NCI-H1436 treated with DMSO at 0.1 percent for 48 hours (cell line): ENCODE measurements at places on chromosomes 3 and 15.

- DNase-seq = no peak
Observed at GRCh38 chr3:10778492-10779292, 37.3 kb upstream of the SLC6A11 start.

DNA sequence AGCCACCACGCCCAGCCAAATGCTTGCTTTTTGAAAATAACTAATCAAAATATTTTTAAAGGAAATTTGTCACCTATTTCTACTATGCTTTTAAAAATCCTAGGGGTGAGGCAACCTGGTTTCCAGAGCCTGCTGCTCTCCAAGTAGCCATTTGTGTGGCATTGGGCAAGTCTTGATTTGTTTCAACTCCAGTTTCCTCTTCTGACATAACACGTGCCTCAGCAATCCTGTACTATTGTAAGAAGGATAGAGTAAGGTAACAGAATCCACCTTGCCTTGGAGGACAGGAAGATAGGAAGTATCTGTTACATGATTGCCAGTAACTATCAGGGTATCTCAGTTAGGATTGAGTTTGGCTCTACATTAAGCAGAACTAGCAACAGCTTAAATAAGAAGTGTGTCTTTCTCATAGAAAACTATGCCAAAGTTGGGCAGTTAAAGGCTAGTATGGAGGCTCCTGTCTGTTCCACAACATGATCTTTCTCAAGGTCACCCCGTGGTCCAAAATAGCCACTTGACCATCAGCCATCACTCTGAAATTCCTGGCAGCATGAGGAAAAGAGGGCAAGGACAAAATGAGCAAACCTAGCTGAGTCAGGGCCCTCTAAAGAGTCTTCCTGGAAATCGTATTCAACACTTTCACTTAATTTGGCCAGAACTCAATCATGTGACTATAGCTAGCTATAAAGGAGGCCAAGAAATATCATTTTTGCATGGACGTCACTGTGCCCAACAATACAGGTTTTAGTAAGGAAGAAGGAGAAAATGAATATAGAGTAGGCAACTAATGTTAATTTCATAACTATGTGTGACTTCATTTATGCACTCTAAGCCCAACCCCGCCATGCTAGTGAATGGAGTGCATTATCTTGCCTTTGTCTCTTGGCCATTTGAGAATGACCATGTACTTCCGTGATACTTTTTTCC is 66.1 kb downstream of the HMG20A start:
- DNase-seq = no peak

DNA sequence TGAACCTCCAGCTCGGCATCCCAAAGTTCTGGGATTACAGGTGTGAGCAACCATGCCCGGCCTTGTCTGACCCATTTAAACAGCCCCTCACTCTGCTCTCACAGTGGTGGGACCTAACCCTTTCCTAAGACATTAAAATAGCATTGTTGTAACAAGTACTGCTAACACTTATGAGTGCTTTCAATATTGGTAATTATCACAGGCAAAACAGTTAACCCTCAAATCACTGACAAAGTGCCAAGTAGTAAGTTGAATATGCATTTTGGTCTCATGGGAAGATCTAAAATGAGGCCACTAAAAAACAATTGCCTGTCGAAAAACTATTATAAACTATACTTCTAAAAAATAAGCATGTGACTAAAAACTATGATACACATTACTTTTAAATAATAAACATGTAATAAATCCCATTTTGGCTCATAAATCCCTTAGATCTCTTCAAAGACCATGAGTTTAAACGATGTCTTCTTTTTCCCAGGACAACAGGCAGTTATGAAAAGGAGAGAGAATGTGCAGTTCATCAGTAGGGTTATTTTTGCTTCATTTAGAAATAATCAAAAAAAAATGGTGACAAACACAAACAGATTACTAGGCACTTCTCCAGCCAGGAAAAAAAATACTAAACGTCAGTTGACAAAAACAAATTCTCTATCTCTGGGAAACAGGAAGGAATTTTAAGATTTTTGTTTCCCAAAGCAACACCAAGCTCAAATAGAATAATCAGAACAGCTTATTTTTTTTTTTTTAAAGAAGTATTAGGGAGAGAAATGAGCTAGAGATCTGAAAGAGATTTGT is 95.4 kb downstream of the RFTN1 start:
- no peak for DNase-seq

GRCh38 chr3:177641206-177641605 is 443.9 kb upstream of the TBL1XR1 start:
- DNase-seq = no peak

DNA sequence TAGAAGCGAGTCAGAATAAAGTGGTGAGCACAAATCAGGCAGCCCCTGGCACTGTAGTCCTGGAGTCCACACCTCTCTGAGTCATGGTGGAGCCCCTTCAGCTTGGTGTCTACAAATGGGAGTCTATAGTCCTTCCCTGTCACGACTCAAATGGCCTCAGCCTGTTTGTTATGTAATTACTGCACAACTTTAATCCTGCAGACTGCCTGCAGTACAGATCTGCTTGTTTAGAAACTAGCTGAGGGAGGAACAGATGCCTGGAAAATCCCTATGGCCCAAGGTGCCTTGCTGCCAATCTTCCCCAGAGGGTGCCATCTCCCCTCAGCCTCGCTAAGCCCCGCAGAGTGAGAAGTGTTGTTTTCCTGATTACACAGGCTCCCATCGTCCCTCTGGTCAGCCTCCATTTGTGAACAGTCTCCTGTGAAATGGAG is 3.9 kb upstream of the CXCR6 start:
- no peak for DNase-seq

GRCh38 chr15:64068133-64068532 is 21.8 kb upstream of the DAPK2 start:
- DNase-seq = no peak

DNA sequence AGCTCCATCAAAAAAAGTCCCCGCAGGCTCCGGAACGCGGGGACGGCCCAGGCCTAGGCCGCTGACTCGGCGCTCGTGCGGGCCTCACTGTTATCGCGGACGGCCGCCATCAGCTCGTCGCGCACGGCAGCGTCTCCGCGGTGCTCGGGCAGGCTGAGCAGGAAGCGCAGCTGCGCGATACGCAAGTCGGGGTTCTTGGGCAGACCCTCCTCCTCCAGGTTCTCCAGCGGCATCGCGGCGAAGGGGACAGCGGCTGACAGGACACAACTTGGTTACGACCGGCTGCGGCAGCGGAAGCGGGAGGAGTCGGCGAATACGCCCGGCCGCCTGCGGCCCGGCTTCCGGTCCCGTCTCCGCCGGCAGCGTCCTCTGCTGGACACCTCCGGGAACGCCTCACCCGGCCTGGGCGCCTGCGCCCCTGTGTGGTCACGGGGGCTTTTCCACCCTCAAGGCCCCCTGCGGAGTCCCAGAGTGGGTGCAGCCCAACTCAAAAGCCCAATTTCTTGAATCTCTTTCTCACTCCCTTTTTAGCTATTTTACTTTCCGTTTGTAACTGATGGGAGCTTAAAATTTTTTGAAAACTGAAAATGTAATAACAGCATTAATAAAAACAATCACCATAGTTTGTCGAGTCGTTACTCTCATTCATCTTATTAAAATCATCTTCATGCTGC is at the start of gene PSMD6:
Gene PSMD6 (minus strand): TSS at position 308 of the 674 bp plus-strand sequence. CDS start 75 bp downstream, at position 233.
- no peak for DNase-seq

DNA sequence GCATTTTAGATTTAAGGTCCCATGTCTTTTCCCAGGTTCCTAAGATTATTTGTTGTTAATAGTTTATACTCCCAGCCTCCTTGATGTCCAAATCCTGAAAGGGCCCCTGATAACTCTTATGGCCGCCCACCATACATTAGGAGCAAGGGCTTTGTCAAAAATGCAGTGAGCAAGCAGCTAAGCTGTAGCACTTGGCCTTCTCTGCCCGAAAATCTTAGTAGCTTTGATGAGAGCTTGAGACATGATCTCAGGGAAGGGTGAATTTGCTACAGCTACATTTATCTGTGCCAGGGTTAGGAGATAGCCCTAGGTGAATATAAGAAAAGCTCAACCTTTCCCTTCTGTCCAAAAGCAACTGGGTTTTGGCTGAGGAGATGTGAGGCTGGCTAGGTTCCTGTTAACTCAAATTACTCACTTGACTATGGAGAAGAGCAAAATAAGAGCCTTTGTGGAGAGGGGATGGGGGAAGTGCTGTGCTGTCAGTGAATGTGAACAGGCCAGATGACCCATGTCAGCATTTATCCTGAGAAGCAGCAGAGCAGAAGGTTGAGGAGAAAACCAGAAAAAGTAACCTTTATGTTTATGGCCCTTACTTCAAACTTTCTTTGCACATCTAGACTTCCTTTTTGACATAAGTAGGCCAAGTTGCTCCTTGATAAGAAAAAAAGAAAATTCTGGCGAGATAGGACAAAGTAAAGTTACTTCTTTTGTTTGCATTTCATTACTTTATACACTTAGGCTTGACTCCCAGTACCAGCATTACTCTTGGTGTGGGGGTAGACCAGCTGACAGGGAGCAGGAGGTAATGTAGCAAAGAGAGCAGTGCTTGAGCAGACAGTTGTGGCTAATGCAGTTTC is 21.1 kb downstream of the MAPK6 start:
- no peak for DNase-seq

DNA sequence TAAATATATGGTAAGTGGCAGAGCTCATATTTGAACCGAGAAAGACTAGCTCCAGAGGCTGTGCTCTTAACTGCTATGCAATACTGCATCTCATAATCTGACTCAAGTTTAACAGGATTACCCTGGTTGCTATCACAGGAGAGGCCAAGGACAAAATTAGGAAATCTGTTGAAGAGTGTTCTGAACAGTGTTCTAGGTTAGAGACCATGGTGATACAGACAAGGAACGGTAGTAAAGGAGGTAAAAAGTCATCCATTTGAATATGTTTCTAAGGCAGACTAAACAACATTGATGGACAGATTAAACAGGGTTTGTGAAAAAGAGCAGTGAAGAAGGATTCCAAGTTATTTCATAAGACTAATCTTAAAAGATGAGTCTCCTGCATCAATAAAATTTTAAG is 22.1 kb downstream of the PLOD2 start:
- DNase-seq = no peak

DNA sequence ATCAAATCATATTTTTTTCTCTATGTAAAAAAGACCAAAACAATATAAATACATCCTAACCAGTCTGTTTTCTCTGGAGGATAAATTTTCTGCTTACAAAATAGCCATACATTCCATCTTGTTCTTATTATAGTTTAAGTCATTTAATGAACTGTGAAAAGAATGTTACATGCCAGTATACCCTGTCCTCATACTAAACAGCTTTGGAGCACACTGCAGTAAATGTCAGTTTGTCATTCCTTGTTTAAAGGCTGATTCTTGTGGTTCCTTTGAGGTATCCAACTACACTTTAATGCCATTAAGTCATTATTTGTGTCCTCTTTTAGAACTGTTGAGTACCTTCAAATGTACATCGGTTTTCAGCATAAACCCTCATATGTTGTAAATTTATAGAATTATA is 52.7 kb upstream of the DCBLD2 start:
- DNase-seq = no peak

GRCh38 chr15:67146875-67147381 is 81.5 kb downstream of the SMAD3 start:
- no peak for DNase-seq

GRCh38 chr3:134485718-134486576 is at the start of the genes ANAPC13 and CEP63:
TSS of gene ANAPC13 (minus strand) at chr3:134485985. CDS start at chr3:134482904, 3,081 bp downstream.
TSS of gene CEP63 (plus strand) at chr3:134486057. CDS start at chr3:134495321, 9,264 bp downstream.
- peak; percentile 97 for DNase-seq

- no peak for DNase-seq
Observed at GRCh38 chr3:37988931-37989525, 1.6 kb upstream of the VILL start.

DNA sequence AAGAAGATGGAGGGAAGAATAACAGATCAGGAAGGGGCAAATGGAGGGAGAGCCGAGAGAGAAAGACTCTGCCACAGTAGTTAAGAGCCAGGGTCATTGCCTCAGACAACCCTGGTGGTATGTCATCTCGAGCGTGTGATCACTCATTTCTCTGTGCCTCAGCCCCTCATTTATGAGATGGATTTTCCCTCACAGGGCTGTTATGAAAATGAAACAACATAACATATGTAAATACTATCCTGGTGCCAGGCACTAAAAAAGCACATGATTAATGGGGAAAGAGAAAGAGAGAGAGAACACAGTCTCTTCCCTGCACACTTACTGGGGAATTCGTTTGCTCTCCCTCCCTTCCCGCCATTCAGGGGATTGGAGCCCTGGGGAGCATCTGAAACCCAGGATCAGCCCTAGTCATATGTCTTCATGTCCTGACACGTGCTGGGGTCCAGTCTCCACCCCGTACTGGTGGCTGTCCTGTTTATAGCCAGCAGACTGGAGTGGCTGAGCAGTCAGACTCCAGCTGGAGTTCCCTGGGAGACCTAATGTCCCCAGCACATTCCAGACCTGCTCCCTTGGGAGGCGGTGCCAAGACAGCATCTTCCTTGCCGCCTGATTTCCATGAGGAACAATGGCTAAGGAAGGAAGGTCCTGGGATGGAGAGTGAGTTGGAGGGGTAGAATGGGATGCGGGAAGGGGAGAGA is 14.7 kb upstream of the AMOTL2 start:
- no peak for DNase-seq

GRCh38 chr15:91694131-91694830 is 159.2 kb upstream of the SLCO3A1 start:
- DNase-seq = no peak

GRCh38 chr3:15845475-15845874 is 47.7 kb upstream of the ANKRD28 start:
- no peak for DNase-seq

- no peak for DNase-seq
Observed at GRCh38 chr3:114565216-114565615, 271.4 kb downstream of the TIGIT start.

- no peak for DNase-seq
Observed at GRCh38 chr3:143037867-143038266, 36.5 kb downstream of the U2SURP start.

DNA sequence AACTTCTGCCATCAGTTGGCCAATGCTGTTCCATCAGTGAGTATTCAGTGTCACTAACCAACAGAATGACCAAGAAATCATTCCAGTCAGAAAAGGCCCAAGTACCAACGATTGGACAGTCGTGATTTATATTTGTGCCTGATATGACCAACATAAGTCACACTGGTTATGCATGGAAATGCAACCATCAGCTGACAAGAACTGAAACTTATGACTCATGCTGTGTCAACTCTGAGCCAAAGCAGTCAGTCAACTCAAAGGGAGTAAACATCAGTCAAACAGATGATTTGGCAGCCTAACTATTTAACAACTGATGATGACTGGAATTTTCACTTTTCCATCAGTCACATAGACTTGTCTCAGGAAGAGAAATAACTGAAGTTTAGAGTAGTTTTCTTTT is 142.4 kb downstream of the ANXA2 start:
- DNase-seq = no peak

GRCh38 chr15:80309769-80310384 is 57.9 kb upstream of the CTXND1 start:
- DNase-seq = no peak

DNA sequence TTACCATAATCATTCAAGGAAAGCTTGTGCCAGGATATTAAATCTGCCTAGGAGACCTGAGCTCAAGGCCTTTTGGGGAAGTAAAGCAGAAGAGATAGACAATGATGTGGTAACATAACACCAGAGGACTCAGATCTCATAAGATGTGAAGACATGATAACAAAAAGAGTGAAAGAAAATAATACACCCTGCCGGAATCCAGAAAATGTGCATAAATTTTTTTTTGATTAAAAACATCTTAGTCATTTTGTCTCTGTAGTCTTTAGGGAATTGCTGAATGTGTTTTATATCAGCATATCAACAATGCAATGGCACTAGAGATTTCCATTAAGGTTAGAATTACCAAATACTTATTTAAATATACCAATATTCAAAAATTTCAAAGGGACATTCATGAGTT is 326.8 kb upstream of the ROBO1 start:
- no peak for DNase-seq
